ENCODE measurements at places on chromosomes 6 and 20.

DNA sequence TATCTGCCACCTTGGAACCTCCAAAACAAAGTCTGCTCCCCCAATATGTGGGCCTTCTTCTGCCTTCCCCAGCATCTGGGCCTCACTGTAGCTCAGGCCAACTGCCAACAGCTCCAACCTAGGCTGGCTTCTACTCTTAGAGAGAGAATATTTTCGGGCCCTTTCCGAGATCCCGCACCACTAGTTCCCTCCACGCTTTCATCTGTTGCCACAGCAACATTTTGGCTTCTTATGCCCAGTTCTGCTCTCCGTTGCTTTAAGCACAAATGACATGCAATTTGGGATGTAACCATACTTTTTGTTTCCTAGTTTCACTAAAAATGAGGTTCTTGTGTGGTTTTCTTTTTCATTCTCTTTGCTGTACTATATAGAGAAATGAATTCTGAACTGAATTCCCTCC lies 33.6 kb downstream of the PSMB9 start:
- DNase-seq: no peak

DNA sequence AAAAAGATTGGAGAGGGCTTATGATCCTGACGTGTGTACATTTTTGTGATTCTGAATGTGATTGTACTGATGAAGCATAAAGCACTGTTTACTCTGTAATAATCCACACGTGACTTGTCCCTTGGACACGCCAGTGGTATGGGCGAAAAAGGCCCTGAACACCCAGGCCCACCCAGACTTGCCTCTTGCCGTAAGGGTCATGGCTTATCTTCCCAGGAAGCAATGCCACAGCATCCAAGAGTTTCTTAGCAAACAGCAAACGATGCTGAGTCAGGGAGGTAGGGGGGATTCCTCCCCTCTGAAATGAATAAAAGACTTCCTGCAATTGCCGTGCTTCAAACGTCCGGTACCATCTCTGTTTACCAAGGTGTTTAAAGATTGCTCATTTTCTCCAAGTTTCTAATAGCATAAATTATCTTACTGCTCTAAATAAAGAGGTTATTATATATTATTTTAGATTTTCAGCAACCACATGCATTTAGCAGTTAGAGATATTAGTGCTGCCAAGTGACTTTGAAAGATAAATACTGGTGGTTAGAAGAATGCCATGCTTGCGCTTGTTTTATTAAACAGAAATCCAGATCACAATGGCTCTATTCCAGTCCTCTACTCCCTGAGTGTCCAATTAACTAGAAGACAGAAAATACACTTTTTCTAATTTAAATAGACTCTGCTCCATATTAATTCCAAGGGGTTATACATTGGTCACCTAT lies 212.8 kb upstream of the CST7 start:
- no peak for DNase-seq

DNA sequence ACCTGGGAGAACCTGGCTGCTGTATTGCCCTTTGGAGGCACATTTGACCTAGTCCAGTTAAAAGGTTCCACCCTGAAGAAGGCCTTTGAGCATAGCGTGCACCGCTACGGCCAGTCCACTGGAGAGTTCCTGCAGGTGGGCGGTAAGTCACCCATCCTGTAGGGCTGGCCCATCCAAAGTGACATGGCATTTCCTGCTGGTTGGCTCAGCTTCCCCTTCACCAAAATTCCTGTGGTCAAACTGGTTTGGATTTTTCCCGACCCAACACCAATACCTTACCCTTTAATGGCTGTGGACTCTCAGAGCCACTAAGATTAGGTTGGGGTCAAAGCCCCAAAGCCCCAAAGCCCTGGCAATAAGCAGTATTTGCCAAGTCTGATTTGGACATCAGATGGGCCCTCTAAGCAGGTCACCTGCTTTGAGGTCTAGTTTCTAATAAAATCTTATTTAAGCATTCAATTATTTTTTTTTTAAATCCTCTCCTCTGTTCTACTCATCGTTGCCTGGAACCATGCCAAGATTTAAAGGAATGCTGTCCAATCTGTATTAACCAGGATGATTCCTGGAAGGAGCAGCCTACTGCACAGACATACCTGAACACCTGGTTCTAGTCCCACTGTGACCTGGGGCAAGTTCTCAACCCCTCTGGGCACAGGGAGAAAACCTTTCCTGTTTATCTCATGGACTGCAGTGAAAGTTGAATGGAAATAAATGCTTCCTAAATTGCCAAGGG lies 40.8 kb downstream of the NT5E start:
- no peak for DNase-seq

GRCh38 chr20:21154692-21155091 lies 28.8 kb downstream of the KIZ start:
- no peak for DNase-seq

DNA sequence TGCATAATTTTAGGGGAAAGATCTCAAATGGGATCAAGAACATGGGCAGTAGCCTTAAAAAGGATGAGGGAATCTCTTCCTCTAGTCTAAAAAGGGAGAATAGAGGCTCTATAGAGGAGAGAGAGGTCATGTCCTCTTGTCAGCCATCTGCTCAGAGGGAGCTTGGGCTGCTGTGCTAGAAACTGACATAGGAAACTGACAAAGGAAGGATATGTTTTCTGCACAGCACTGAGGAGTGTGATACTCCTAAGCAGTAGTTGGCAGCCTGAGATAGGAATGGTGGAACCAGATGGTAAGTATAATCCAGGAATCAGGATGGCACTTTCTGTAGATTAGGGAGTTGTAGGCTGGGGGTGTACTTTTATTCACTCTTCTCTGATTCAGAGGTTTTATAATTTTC lies 59.2 kb downstream of the PTPRA start:
- DNase-seq: no peak

- no peak for DNase-seq
Measured at GRCh38 chr20:7712661-7713060, 227.6 kb downstream of the HAO1 start.

- DNase-seq: no peak
Measured at GRCh38 chr20:37365760-37366638, 20.1 kb downstream of the SRC start.

DNA sequence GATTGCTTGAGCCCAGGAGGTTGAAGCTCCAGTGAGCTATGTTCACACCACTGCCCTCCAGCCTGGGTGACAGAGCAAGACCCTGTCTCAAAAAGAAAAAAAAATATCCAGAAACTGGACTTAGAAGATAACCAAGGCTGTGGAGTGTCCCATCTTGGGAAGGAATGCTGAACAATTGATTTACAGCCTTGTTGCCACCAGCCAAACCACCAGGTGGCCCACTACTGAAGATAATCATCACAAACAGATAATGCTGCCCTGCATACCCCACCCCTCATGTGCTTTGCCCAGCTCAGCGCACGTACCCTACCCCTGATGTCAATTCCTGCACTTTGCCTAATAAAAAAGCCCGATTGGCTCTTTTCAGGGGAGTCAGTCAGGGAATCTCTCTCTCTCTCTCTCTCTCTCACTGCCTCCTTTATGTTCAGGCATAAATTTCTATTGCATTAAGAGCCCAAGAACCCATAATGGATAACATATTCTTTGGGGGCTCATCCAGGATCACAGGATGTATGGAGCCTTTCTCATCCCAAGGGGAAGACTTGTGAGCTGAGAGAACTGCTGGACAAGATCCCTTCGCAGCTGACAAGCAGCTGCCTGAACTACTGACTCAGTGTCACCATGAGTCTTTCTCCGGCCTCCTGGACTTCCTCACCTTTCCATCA lies 166.4 kb downstream of the CD24 start:
- DNase-seq: no peak

- no peak for DNase-seq
Measured at GRCh38 chr6:131551902-131552301, 21.1 kb upstream of the ARG1 start.

DNA sequence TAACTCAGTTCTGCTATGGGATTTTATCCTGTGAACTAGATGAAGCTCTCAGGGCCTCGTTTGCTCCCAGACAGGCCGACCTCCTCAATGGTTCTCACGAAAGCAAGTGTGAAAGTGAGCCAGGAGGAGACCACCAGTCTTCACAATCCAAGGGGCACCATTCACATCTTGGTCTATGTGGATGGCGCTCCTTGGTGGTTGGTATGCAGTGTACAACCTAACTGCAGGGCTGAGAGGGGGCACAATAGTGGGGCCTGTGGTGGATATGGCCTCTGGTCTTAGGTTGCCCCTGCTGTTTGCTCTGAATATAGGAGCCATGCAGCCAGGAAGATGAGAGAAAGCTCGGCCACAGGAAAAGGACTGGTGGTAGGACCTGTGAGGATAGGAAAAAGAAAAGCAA lies 24.7 kb downstream of the TRIM26 start:
- DNase-seq: no peak

GRCh38 chr20:59636766-59637370 lies 32.5 kb downstream of the PHACTR3 start:
- DNase-seq: no peak

DNA sequence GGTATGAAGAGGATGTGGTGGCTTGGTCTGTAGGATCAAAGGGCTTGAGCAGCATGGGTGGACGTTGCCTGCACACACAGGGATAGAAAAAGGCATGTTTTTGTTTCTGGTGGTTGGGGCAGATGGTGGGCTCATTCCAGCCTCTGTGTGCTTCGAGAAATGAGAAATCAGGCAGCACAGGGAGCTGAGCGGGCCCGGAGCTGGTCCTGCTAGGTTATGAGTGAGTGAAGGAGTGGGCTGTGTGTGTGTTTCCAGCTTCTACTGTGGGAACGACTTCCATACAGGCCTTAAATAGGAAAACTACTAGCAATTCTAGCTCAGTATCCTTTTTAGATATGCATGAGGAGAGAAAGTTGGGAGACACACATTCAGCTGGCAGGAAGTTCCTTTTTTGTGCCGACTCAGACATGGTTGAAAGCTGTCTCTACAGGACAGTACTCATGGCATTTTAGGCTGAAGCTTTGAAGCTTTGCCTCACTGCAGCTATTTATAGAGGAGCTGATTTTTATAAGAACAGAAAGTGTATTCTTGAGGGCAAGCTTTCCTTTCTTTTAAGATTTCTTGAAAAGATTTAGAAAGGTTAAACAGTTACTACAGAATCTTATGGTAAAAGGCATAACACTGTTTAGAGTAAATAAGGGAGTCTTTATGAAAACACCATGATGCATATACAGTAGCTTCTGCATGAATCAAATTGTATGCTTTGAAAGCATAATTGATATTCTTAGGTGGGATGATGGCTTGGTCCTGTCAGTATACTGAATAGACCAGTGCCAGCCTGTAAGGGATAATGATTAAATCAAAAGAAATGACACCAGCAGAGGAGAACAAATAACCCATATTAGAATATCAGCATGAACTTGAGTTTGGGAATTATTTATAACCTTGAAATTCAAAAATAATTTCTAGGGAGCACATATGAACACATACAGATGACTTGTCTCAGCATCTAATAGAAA lies 104.0 kb upstream of the MAN1A1 start:
- DNase-seq: no peak

Data from NCI-H187 treated with DMSO at 0.1 percent for 48 hours (cell line).